Muscle of back (tissue), 13 donors: ENCODE measurements at places on chromosomes 5 and 9.

DNA sequence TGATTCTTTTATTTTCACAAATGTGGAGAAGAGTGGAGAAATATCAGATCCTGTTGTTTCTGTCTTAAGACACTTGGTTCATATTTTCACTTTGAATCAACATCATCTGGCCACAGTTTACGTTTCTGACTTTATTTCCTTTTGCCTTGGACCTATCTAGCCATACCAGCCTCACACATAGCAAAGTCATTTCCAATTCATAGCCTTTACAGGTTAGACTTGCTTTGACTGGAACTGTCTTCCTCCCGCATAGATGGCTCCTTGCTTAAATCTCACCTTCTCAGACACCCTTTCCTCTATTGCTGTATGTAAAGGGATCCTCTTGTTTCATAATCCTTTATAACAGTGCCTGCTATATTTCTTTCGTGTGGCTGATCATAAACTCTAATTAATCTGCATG lies 297.8 kb downstream of the SH3GL2 start:
- no peak for DNase-seq

DNA sequence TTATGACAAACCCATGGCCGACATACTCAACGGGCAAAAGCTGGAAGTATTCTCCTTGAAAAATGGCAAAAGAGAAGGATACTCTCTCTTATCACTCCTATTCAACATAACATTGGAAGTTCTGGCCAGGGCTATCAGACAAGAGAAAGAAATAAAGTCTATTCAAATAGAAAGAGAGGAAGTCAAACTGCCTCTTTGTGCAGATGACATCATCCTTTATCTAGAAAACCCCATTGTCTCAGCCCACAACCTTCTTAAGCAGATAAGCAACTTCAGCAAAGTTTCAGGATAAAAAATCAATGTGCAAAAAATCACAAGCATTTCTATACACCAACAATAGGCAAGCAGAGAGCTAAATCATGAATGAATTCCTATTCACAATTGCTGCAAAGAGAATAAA lies 1799.9 kb upstream of the ACO1 start:
- no peak for DNase-seq

GRCh38 chr5:18954239-18954638 lies 1033.8 kb downstream of the CDH18 start:
- no peak for DNase-seq

- no peak for DNase-seq
Observed at GRCh38 chr5:60494635-60495034, 205.3 kb downstream of the DEPDC1B start.

- peak; percentile 89 for DNase-seq
Observed at GRCh38 chr5:93582677-93583438, at the start of gene NR2F1. Gene NR2F1, plus strand, starts transcription at chr5:93583222. Its CDS starts 1,802 bp downstream, at chr5:93585024.

DNA sequence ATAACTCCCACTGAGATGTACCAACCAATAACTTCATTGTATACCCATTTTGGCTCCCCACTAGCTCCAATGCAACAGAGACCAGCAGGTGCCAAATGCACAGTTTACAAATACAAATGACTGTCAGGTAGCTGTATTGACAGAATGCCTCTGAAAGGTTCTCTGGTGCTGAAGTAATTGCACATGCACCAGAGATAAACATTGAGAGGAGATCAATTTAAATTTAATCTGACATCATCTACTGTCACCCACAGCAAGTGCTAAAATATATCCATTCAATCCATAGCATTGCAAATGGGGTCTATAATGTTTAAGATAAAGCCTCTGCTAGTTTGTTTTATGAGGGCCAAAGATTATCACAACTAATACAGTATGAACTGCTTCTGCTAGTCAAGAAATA lies 80.2 kb downstream of the STX17 start:
- DNase-seq, result no peak

DNA sequence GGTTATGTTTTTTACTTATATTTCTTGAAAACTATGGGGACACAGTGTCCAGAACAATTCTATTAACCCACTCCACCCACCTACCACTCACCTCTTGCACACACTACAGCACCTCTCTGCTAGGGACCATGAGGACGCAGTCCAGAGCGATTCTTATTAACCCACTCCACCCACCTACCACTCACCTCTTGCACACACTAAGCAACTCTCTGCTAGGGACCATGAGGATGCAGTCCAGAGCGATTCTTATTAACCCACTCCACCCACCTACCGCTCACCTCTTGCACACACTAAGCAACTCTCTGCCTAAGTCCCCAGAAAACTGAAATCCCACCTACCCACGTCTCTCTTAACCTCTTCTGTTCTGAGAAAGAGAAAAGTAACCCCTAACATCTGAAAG lies 2.2 kb upstream of the SHROOM1 start:
- no peak for DNase-seq

DNA sequence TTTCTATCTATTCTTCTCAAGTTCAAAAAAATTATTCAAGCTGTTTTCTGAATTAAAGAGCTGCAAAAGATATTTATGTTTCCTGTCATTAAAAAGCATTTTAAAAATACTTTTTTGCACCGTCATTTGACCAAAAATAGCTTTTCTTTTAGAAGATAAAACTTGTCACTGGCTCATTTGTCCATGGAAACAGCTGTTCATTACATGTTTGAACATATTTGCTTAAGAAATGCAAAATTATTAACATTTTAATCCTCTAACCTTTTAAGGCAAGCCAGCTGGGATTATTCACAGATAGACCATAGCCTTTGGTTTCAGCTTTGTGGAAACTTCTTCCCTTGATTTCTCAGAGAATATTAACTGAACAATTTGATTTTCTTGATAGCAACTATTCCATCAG lies 393.9 kb downstream of the TUSC1 start:
- no peak for DNase-seq

DNA sequence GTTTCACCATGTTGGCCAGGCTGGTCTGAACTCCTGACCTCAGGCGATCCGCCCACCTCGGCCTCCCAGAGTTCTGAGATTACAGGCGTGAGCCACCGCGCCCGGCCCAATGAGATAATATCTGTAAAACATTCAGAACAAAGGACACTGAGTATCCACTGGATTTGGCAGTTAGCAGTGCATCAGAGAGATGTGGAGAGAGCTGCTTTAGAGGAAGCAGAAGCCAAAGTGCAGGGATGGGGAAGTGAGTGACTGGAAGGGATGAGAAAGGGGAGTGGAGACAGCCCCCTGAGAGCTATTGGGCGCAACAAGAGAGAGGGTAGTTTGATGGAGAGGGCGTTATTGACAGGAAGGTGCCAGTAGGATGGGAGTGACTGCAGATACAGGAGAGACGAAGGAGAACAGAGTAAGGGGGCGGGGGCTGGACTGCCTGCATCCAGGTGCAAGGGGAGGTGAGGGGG lies 157.5 kb upstream of the SHB start:
- DNase-seq, result no peak

- peak; percentile 49 for DNase-seq
Observed at GRCh38 chr5:978693-979092, 29.9 kb upstream of the NKD2 start.

GRCh38 chr9:129513282-129513681 lies 107.6 kb downstream of the C9orf50 start:
- no peak for DNase-seq

- DNase-seq, result peak; percentile 52
Observed at GRCh38 chr5:170427672-170428236, 38.6 kb upstream of the KCNMB1 start.

DNA sequence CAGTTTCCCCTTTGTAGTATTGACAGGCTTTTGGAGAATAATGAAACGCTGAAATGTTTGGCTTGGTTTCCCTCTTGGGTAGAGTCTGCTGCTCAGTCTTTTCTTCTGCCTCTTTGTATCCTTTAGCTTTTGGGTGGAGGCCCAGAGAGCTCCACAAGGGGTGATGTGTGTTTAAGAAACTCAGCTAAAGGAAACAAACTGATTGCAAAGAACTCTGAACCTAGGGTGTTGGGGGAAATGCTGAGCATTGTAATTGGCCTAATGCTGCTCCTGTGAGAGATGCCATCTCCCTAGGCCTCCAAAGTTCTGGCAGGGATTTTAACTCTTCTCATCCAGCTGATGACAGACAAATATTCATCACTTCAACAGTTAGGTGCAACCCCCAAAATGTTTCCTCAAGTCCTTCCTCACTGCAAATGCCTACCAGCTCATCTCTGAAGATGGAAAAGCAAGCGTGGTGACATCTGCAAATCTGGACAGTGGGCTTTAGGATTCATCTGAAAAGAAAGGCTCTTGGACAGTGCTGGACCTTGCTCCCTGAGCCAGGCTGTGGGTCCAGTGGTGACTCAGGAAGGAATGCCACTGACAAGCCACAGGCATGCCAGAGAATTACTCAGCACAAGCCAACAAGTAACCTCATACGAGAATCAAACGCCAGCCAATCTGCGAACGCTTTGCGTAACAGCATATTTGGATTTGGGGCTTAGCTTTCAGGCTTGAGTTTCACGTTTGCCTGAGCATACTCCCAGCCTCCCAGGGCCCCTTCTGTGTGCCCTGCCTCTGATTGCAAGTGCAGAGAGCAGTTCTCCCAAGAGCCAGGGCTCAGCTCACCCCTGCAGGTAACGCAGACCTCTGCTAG lies 30.5 kb upstream of the ZSWIM6 start:
- peak; percentile 57 for DNase-seq

GRCh38 chr5:113202287-113202686 lies 225.7 kb downstream of the DCP2 start:
- DNase-seq, result no peak

- no peak for DNase-seq
Observed at GRCh38 chr9:80158131-80158530, 586.4 kb downstream of the TLE4 start.

- DNase-seq, result no peak
Observed at GRCh38 chr9:22379272-22379671, 67.4 kb upstream of the DMRTA1 start.

GRCh38 chr5:158430166-158430797 lies 571.3 kb upstream of the CLINT1 start:
- no peak for DNase-seq

- DNase-seq, result no peak
Observed at GRCh38 chr9:136533775-136534157, 12.1 kb downstream of the NOTCH1 start.

GRCh38 chr5:56848206-56848605 lies 32.9 kb downstream of the MAP3K1 start:
- no peak for DNase-seq

- no peak for DNase-seq
Observed at GRCh38 chr5:62343428-62343827, 37.4 kb downstream of the KIF2A start.

DNA sequence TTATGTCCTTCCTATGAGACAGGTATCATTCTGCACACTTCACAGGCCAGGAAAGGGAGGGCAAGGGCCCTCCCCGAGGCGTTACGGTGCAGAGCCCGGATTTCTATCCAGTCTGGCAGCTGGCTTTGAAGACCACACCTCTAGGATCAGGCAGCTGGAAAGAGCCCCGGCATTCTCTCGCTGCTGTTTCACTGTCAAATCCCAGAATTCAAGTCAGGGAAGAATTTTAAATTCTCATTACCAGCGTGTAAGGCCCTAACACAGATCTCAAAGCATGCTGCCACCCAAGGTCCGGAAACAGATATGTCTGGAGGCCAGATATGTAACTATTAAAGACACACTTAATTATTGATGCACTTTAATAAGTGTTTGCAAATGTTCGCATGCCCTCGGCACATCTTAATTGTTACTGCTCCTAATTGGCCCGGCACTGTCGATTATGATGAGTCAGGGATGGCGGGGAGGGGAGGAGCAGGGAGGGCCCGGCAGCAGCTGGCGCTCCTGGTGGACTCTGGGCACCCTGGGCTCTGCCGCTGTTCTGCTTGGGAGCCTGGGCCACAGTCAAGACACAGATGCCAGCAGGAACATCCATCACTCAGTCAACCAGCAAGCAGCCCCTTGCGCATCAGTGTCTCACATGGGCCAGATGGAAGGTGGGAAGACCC lies 76.3 kb upstream of the BARHL1 start:
- DNase-seq, result no peak

GRCh38 chr5:40405996-40406740 lies 273.5 kb upstream of the PTGER4 start:
- no peak for DNase-seq

- no peak for DNase-seq
Observed at GRCh38 chr9:87602933-87603643, 105.4 kb downstream of the DAPK1 start.

GRCh38 chr9:72509635-72510034 lies 11.8 kb upstream of the TMC1 start:
- no peak for DNase-seq

- DNase-seq, result peak; percentile 72
Observed at GRCh38 chr9:93003552-93004407, 54.7 kb upstream of the SUSD3 start.

GRCh38 chr5:178527458-178528307 lies 62.5 kb downstream of the COL23A1 start:
- peak; percentile 48 for DNase-seq

GRCh38 chr5:179451114-179451827 lies 99.1 kb upstream of the RUFY1 start:
- no peak for DNase-seq

- DNase-seq, result no peak
Observed at GRCh38 chr5:19837536-19838174, 150.3 kb downstream of the CDH18 start.

DNA sequence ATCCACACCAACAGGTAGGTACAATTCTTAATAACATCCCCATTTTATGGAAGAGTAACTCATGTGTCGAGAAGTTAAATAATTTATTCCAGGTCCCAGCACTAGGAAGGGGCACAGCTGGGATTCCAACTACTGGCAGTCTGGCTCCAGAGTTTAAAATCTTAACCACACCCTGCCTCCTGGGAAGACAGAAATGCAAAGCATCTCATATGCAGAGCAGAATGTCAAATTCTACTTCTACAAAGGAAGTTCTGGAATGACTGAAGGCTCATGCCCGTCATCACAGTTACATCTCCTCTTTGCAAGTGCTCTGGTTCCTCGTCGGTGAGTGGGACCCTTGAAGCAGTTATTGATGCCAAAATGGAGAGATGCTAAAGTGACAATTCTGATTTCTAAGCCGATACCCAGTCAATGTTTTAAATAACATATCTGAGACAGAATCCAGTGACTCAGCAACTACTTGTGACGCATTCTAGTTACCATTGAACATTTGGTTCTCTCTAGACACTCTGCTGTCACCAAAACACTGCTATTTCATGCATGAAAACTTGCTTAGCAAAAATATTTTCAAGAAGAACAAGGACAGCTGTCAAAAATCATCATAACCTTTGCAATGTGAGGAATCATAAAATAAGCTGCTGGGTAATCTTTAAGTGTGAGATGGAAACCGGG lies 412.7 kb downstream of the CTNND2 start:
- no peak for DNase-seq

- no peak for DNase-seq
Observed at GRCh38 chr9:129561594-129562281, 59.2 kb downstream of the C9orf50 start.

- no peak for DNase-seq
Observed at GRCh38 chr5:96476654-96477053, 43.6 kb upstream of the PCSK1 start.

GRCh38 chr5:142834504-142834903 lies 64.3 kb downstream of the ARHGAP26 start:
- no peak for DNase-seq

GRCh38 chr5:56763711-56764466 lies 51.5 kb upstream of the MAP3K1 start:
- DNase-seq, result no peak

DNA sequence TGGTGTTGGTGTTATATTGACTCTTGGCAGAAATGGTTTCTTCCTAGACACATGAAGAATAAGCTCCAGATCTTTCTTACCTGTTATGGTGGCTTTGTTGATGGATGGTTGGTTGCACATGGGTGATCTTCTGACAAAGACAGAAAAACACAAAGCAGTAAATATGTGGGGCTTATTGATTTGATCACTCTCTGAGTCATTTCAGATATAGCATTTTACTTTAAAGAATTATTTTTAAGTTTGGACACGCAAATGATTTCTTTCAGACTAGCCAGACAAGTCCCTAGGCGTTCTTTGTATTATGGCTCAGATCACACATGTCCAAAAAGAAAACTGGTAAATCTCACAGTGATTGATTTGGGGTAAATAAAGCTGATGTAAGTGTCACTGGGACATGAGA lies 597.6 kb downstream of the RAB3C start:
- no peak for DNase-seq
